ENCODE measurements at places on chromosomes 12 and 14.

DNA sequence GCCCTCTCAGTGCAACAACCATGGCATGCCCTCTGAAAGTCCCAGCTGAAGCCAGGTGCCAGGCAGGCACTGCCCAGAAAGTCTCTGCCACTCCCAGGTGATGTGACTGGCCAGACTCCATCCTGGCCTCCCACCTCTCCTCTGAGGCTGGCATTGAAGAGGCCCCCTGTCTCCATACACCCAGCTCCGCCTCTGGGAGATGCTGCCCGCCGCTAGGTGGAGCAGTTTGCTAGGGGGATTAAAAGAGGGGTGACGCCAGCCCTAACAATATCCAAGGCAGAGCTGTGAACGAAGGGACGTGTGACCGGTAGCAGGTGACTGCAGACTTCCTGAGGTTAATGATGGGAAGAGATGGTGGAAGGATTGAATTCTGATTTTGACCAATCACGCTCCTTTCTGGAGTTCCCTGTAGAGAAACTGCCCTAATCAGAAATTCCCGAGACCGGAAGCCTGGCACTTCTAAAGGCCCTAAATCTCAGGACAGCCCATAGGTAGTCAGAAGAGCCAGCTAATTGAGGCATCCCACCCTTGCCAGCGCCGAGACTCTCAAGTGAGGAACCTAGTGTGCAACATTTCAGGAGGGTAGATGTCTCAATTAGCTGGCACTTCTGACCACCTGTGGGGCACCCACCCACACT, 8.3 kb upstream of the PLEK2 start:
- DNase-seq: peak; percentile 5

DNA sequence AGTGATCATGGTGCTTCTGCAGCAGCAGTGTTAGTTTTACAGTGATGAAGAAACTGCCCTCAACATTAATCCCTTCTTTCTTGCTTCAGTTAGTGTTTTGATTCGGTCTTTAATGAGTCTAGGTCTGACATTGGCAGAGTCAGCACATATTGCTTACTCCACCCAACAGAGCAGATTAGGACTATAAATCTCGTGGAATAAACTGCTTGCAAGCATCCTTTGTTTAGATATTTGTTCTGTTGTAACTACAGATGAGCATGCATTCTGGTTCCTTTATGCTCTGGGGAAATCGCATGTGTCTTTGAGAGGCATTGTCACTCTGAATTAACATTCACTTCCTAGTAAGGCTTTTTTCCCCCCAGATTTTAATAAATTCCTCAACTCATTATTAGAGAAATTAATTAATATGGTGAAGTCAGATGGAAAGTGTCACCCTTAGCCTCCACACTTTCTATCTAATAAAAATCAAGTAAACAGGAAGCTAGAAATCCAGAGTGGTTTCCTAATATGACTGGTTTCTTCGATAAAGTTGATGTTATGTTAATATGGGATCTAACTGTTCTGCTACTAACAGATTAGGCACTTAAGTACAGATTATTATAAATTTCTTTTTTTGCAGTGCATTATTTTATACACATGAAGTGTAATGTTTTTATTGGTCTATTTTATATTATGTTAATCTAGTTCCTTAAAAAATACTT, 86.2 kb upstream of the SSTR1 start:
- no peak for DNase-seq

- no peak for DNase-seq
Observed at GRCh38 chr12:51792417-51792816, 56.1 kb downstream of the FIGNL2 start.

DNA sequence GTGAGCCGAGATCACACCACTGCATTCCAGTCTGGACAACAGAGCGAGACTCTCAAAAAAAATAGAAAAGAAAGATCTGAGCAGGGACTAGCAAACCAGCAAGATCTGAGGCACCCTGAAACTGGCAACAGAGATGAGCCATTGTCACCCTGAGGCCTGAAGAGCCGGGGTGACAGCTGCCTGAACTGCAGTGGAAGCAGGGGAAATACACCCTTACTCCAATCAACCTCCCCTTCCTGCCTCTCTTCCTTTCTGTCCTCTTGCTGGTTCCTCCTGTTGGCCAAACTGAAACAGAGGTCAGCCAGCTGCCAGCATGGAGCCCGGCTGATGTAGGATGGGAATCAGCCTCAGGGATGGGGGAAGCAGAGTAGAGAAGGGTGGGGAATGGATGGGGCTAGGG, 192.0 kb downstream of the CHST11 start:
- DNase-seq: no peak

- DNase-seq: no peak
Observed at GRCh38 chr14:75697386-75697785, 36.3 kb downstream of the TTLL5 start.

- DNase-seq: peak; percentile 56
Observed at GRCh38 chr12:57611108-57611826, at the start of gene ARHGEF25. ARHGEF25 (plus strand) TSS chr12:57611435; CDS start chr12:57611895, 460 bp downstream.

GRCh38 chr14:101019541-101019940, 116.0 kb upstream of the RTL1 start:
- no peak for DNase-seq

GRCh38 chr14:102868956-102869547, 53.4 kb upstream of the AMN start:
- DNase-seq: no peak

GRCh38 chr12:18204053-18204452, 57.3 kb upstream of the PIK3C2G start:
- DNase-seq: no peak

GRCh38 chr14:76939015-76939742, 89.3 kb downstream of the IRF2BPL start:
- DNase-seq: peak; percentile 45

GRCh38 chr12:49622501-49623141, 740 bp upstream of the PRPF40B start:
- no peak for DNase-seq

DNA sequence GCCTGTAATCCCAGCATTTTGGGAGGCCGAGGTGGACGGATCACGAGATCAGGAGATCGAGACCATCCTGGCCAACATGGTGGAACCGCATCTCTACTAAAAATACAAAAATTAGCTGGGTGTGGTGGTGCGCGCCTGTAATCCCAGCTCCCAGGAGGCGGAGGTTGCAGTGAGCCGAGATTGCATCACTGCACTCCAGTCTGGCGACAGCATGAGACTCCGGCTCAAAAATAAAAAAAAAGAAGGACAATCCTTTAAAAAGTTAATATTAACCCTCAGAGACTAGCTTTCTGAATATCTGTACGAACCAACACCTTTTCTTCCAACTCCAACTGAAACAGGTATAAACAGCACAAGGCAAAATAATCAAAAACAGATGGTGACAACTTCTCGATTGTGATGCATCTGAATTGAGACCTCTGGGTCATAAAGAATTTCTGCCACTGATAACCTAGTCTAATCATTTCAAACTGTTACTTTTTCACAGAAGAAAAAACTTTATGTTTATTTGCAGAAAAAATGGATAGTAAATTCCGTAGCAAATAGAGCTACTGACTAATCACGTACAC, 27.8 kb downstream of the CLIP1 start:
- DNase-seq: no peak

GRCh38 chr14:51139121-51139681, 44.3 kb upstream of the TRIM9 start:
- no peak for DNase-seq

GRCh38 chr12:89393551-89394121, 41.3 kb upstream of the DUSP6 start:
- no peak for DNase-seq

GRCh38 chr12:24378548-24379407, 429.3 kb upstream of the SOX5 start:
- DNase-seq: no peak

GRCh38 chr14:86168371-86168770, 638.4 kb downstream of the FLRT2 start:
- no peak for DNase-seq

DNA sequence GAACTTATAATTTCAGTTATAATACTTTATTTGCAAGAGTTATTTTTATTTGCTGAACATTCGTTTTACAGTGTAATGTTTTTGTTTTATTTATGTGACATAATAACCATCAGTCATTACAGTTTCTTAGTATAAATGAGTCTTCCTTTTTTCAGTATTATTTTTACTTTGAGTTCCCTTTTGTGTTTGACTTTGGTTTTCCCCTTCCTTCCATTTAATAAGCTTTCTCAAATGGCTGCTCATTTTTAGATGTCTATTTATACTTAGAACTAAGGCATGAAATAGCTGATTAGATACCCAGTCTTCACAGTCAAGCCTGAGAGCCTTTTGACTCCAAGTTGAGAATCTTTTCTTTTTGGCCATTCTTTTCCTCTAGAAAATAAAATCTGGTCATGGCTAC, 404.5 kb downstream of the LRFN5 start:
- no peak for DNase-seq

DNA sequence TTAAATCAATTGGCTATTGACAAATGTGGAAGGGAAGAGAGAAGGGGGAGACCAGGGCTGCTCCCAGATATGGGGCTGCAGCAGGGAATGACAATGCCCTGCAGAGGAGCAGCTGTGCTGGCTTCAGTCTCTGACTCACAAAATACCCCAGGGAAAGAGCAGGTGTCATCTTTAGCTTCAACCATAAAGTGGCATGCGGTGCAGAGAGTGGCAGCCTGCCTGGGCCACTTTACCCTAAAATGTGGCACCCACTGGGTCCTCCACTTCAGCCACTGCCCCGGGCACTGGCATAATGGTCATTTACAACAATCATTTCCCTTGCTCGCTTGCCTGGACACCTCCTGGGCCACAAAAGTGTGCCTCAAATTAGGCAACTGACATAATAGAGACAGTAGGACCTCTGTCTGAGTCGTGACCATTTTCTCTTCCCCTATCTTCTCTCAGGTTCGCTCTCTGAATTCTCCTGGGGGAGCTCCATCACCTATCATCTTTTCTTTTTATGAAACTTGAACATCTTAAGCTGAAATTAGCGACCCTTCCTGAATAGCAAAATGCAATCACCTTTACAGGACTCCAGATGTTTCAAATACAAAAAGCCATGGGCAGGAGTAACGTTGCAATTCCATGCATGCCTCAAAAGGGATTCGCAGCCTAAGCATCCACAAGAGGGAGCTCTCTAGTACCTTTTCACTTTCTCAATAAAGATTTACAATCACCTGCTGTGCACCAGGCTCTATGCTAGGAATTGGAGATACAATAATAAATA, 179.9 kb upstream of the ATF7IP start:
- DNase-seq: peak; percentile 43

GRCh38 chr14:61266436-61266835, 14.7 kb downstream of the TMEM30B start:
- no peak for DNase-seq

DNA sequence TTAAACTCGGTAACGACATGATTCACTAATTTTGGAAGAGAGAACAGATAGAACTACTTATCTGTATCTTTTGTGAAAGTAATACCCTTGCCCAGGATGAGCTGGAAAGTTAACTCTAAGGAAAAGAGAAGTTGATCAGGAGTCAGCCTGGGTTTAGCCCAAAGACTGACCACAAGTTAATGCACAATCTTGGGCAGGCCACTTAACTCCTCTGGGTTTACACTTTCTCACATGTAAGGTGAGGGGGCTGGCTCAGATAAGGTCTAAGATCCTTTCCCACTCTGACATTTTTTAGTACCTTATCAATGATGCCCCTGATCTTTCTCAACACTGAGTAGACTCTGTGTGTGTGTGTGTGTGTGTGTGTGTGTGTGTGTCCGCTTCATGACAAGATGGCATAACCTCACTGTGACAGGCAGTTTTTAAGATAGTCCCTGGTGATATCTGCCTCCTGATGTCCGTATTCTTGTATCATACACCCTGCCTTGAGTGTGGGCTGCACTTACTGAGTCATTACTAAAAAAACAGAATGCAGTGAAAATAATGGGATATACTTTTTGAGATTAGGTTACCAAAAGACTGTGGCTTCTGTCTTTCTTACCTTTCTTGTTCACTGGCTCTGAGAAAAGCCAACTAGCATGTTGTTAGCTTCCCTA, 56.2 kb upstream of the CCDC198 start:
- DNase-seq: no peak

GRCh38 chr12:57708296-57708695, 14.4 kb downstream of the OS9 start:
- no peak for DNase-seq

DNA sequence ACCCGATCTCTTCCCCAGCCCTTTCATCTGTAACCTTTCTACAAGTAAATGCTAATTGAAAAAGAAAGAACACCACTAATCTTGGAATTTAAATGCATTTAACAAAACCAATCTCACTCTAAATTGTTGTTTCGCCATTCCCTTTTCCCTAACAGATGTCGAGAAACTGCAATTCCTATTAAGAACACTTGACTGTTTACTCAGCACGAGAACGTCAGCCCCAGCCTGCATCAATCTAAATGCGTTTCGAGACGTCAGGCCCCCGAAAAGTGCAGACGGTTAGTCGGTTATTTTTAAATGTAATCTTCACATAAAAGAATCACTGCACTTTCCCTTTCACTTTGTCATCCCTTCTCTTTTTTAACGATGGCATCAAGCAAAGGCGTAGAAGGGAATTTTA, 837.6 kb downstream of the VRK1 start:
- peak; percentile 12 for DNase-seq

DNA sequence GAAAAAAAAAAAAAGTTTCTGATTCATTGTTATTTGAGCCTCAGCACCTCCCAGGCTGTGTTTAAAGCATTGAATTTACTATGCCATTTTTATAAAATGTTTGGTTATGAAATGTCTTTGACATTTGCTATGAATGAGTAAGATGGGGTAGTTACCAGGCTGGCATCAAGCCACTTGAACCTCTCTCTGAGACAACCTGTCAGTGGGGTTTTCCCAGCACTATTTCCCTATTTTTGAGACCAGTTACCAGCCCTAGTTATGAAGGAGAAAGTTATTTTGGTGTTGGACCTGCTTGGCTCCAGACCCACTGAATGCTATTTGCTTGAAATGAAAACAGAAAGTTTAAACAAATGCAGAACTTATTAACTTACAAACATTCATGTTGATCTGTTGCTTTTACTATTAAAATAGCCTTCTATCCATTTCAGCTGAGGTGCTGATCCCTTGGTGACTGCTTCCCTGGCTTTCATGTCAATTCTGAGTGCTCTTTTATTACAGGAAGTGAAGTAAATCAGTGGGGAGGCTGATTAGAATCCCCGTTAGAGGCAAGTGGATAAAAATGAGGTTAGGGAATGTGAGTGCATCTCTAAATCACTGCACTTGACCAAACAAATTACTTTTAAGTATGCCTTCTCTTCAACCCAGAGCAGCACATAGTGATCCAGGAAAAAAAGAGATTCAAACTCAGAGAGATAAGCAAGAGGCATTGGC, 37.8 kb downstream of the LLPH start:
- DNase-seq: no peak

- peak; percentile 39 for DNase-seq
Observed at GRCh38 chr12:1093166-1093751, 102.2 kb downstream of the ERC1 start.

DNA sequence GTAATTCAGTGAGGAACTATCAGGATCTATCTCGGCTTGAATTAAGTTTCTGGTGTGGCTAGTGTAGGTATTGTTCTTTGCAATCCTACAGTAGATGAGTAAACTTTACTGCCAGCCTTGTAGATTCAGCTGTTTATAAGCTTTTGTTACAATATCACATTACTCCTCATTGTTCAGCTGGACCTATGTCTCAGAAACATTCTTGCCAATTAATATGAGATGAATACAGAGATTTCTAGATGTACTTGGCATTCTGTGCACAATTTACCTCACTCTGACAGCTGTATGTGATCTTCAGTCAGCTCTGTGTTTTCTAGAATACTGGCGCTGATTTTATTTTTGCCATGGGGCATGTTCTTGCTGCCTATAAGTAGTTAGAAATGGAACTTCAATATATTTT, 55.7 kb downstream of the METTL25 start:
- no peak for DNase-seq

GRCh38 chr12:41919048-41919447, 225.6 kb downstream of the GXYLT1 start:
- no peak for DNase-seq

GRCh38 chr12:50110127-50110761, 1.8 kb upstream of the COX14 start:
- DNase-seq: no peak
